ENCODE measurements at places on chromosomes 7 and 10. TPM values are rescaled to one million over a fixed set of nuclear protein-coding genes. Genes with fewer than 3 reads are reported as not detected.

The IFIT1 gene
- total RNA-seq = 172 TPM

The CABCOCO1 gene
- total RNA-seq = 3.4 TPM

The ZMIZ1 gene
- 15.0 TPM for total RNA-seq

The ANKRD61 gene
- total RNA-seq = not detected
